Kidney (tissue), 22 donors: ENCODE measurements at places on chromosomes 11 and 22. TPM values are rescaled to one million over a fixed set of nuclear protein-coding genes. Genes with fewer than 3 reads are reported as not detected.

Gene SERPING1
- total RNA-seq: 785 TPM

Gene PKDREJ
- total RNA-seq: 0.06 TPM

Gene THRSP
- total RNA-seq: not detected

Gene SYT13
- total RNA-seq: 6.8 TPM

Gene CNGA4
- total RNA-seq: 0.22 TPM

GRCh38 chr11:61966734-61967115 is 709 bp downstream of the FTH1 start:
- H3K27me3 ChIP-seq: no peaks in the 10 kb centered on the region
- H3K36me3 ChIP-seq: peaks cover 28% of the 10 kb centered on the region
- DNase-seq: peak; percentile 66
- peaks cover 46% of the 10 kb centered on the region for H3K4me1 ChIP-seq
- H3K27ac ChIP-seq: peak overlapping the region; percentile 97

DNA sequence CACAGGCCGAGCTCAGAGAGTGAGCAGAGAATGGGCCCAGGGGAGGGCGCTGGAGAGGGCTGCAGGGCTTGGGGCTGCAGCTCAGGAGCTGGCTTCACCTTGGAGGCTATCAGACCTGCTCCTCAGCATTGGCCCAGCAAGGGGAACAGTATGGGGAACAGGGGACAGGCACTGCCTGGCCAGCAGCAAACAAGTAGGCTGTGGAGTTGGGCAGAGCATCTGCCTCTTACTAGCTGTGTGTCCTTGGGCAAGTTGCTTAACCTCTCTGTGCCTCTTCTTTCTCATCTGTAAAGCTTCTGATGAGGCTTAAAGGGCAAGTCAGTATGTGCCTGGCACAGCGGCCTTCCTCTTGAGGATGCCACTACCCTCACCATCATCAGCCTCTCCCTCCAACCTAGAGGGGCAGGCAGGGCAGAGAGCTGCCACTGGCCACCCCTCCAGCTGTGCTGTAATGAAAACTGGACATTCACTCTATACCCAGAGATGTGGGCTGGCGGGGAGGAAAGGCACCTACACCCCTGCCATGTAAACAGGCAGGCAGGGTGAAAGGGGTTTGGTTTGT is 7.5 kb upstream of the CDKN1C start:
- H3K36me3 ChIP-seq: no peaks in the 10 kb centered on the region
- H3K4me3 ChIP-seq: peak overlapping the region; percentile 52
- no peaks in the 10 kb centered on the region for H3K4me1 ChIP-seq
- peak overlapping the region; percentile 52 for H3K27ac ChIP-seq
- H3K27me3 ChIP-seq: no peaks in the 10 kb centered on the region
- DNase-seq: no peak

- H3K36me3 ChIP-seq: no peaks in the 10 kb centered on the region
- no peaks in the 10 kb centered on the region for H3K27me3 ChIP-seq
- H3K4me3 ChIP-seq: no peak overlapping the region
- DNase-seq: no peak
- H3K27ac ChIP-seq: no peak overlapping the region
- H3K4me1 ChIP-seq: no peaks in the 10 kb centered on the region
These were observed 16.1 kb upstream of the OR52K1 start for GRCh38 chr11:4466131-4466870.

DNA sequence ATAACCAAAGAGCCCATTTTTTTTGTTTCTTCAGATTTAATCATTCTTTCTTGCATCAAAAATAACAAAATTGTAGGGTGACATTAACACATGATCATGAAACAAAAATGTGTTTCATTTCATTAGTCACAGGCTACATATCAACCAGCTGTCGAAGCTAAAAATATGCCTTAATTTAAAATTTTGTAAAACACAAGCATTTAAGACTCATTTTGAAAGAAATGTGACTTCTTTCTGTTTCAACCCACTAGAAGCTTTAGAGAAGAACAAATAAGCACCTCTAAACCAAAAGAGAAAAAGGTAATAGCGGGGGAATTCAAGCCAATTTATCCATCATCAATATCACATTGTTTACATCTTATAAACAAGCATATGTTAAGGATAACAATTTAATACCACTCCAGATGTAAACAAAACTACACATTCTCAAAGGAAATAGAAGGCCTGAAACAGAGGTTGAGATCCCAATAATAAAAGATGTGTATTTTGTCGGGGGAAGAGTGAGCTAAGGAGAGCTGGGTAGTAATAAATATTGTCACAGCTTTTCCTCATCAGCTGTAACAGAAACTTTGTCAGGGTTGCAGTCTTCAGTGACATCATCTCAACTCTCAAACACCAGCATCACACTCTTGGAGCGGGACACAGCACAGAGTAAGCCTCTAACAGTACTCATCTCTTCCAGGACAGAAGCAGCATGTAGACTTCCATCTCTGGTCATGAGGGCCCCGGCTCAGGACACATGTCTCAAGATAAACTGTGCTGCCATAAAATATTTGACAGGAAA is 42.0 kb downstream of the ALG9 start:
- H3K4me1 ChIP-seq: no peaks in the 10 kb centered on the region
- H3K4me3 ChIP-seq: no peak overlapping the region
- H3K27ac ChIP-seq: no peak overlapping the region
- H3K36me3 ChIP-seq: no peaks in the 10 kb centered on the region

- no peaks in the 10 kb centered on the region for H3K27me3 ChIP-seq
- H3K36me3 ChIP-seq: no peaks in the 10 kb centered on the region
- H3K4me3 ChIP-seq: no peak overlapping the region
- no peak overlapping the region for H3K27ac ChIP-seq
These were observed 29.8 kb downstream of the TEAD1 start for GRCh38 chr11:12704049-12704448.

DNA sequence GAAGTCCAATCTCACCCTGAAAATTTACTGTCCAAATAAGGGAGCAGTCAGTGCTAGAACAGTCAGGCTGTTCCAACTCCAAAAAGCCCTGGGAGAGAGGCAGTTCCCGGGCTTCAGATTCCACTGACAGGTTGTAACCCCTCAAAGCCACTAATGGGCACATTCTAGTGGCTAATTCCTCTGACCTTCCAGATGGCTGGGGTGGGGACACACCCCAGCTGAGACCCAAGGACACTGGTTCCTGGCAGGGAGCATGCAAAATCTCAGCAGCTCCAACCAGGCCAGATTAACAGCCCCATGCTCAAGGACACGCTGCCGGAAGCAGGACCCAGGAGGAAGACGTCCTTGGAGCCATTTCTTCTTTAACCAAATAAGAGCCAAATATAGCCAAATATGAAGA is 92.7 kb downstream of the RPL27A start:
- H3K4me3 ChIP-seq: no peak overlapping the region
- H3K36me3 ChIP-seq: no peaks in the 10 kb centered on the region
- peak overlapping the region; percentile 52 for H3K27ac ChIP-seq
- no peaks in the 10 kb centered on the region for H3K4me1 ChIP-seq
